ENCODE measurements at places on chromosomes 3 and 15. TPM values are rescaled to one million over a fixed set of nuclear protein-coding genes. Genes with fewer than 3 reads are reported as not detected.

GRCh38 chr3:114892880-114893279 lies 254.2 kb downstream of the ZBTB20 start:
- H3K27me3 ChIP-seq, result no peaks in the 10 kb centered on the region
- H3K27ac ChIP-seq, result no peak overlapping the region
- no peak for DNase-seq
- no peaks in the 10 kb centered on the region for H3K36me3 ChIP-seq

- DNase-seq, result no peak
- H3K27me3 ChIP-seq, result peaks cover 7% of the 10 kb centered on the region
Measured at GRCh38 chr3:10845839-10846656, 30.0 kb downstream of the SLC6A11 start.

DNA sequence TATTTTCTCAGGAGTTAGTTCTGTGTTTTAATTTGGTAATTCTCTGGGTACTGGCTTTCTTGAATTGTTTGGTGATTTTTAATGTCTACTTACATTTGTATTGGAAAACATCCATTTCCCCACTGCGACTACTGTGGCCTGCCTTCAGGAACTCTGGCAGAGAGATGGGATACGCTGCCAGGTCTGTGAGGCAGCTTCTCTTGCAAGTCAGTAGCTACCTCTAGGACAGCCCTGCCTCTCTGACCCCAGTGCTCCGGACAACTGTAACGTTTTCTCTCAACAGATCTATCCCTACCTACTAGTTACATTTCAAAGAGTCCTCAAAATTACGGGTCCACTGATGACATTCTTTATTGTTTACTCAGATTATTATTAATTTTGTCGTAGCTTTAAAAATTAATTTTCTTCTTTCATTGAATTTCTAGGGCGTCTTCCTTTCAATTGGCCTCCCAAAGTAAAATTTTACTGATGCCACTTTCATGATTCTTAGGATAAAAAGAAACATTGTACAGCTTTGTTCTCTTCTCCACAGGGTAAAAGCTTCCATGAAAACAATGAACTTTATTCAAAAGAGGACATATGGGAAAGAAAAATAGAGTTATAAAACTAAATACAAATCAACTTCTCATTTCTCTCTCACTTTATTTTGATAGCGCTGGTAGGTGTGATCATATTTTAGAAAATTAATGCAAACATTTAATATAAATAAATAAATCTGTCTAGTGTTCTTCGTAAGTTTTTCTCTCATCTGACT lies 123.2 kb upstream of the GOLGA8J start:
- H3K27ac ChIP-seq, result no peak overlapping the region
- peaks cover 5% of the 10 kb centered on the region for H3K27me3 ChIP-seq
- DNase-seq, result no peak
- no peak overlapping the region for H3K4me3 ChIP-seq

DNA sequence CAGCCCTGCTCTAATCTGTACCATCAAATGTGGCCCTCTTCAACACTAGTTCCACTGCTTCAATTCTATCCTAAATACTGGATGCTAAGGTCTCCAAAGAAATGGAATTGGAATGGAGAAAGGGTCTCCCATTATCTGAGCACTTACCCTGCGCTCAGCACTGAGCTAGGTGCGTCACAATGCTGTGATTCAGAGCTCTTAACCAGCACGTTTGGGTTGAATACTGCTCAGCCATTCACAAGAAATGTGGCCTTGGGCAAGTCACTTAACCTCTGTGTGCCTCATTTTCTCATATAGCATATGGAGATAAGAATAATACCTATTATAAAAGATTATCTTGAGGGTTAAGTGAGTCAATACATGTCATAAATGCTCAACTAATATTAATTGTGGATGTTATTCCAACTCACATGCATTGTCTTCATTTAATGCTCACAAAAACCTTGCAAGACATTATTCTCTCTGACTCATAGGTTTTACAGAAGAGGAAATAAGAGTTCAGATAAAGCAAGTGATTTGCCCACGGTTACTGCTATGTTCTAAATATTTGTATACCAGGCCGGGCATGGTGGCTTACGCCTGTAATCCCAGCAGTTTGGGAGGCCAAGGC lies 27.4 kb upstream of the SRGAP3 start:
- H3K4me3 ChIP-seq, result no peak overlapping the region
- DNase-seq, result no peak
- H3K4me1 ChIP-seq, result no peaks in the 10 kb centered on the region
- H3K36me3 ChIP-seq, result no peaks in the 10 kb centered on the region
- H3K27me3 ChIP-seq, result no peaks in the 10 kb centered on the region

- peaks cover 3% of the 10 kb centered on the region for H3K27me3 ChIP-seq
- DNase-seq, result no peak
Measured at GRCh38 chr15:90883976-90884718, at the start of gene FES. Gene FES (plus strand): TSS chr15:90884504. CDS start chr15:90885046, 542 bp downstream.

DNA sequence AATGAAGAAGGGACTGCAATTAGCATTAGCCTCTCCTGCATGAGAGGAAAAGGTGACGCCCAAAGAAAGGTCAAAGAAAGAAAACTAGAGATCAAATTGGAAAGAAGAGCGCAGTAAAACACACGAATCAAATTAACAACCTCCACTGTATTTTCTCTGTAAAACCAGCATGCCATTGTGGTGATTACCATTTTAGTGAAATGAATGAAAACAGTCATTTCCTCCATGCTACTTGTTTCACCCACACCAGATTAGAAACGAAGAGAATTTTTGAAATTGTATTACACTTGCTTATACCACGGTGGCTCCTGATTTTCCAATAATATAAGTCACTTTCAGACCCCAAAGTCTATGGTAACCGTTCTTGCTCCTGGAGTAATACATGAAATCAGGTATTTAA lies 71.6 kb downstream of the SUMF1 start:
- peaks cover 7% of the 10 kb centered on the region for H3K4me1 ChIP-seq
- no peaks in the 10 kb centered on the region for H3K27me3 ChIP-seq

DNA sequence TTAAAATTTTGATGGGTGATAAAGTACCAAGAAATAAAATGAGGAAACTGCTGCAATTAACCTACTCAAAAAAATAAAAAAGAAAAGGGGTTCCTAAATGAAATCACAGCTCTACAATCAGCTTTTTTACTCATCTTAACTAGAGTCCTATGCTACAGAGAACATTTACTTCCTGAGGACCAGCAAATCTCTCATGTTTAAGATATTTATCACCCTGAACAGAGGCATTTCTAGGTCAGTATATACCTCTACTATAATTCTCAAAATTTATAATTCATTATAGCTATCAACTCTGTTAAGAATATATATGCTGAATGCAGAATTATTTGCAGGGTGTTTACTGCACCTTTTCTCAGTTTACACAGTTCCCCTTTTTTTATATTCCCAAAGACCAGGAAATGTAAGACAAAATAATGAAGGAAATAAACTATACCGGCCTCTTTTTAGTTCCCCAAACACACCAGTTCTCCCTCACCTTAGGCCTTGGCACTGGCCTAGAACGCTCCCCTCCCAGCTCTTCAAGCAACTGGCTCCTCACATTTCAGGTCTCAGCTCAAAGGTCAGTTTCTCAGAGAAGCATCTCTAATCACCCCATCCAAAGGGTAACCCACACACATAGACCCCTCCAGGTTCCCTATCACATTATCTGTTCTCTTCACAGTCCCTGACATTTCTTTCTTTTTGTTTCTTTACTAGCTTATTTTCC lies 71.1 kb downstream of the LRRFIP2 start:
- H3K4me3 ChIP-seq, result no peak overlapping the region
- H3K36me3 ChIP-seq, result no peaks in the 10 kb centered on the region
- no peak overlapping the region for H3K27ac ChIP-seq
- H3K27me3 ChIP-seq, result no peaks in the 10 kb centered on the region
- no peaks in the 10 kb centered on the region for H3K4me1 ChIP-seq

DNA sequence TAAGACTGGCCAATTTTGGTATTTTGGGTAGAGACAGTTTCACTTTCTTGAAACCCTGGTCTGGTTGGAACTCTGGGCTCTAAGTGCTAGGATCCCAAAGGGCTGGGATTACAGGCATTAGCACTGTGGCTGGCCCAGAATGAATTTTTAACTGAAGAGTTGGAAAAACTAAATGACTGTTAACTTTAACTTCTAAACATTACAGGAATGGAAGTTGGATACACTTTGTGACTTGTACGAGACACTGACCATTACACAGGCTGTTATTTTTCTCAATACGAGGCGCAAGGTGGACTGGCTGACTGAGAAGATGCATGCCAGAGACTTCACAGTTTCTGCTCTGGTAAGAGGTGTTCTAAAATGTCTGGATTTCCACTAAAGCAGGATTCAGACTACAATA lies 3.5 kb downstream of the EIF4A2 start:
- H3K4me3 ChIP-seq, result peak overlapping the region; percentile 92
- peaks cover 37% of the 10 kb centered on the region for H3K4me1 ChIP-seq

- peaks cover 69% of the 10 kb centered on the region for H3K36me3 ChIP-seq
- H3K27ac ChIP-seq, result no peak overlapping the region
- no peak for DNase-seq
Measured at GRCh38 chr15:42955518-42955917, 34.9 kb upstream of the TTBK2 start.

DNA sequence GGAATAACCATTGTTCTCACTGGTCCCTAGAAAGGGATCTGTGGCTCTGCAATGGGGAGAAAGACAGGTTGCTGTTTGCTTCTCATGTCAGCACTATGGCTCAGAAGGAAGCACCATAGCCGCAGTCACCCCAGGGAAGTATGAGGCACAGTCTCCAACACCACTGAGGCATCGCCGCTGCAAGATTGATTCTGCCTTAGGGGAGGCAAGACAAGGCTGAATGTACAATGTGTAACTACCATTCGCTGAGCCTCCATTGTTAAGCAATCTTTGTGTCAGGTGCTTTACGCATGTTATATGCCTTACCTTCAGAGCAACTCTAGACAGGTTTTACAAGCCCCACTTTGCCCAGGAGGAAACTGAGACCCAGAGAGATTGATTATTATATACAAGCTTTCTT lies 100.7 kb upstream of the KCNMB2 start:
- H3K27ac ChIP-seq, result no peak overlapping the region
- H3K4me1 ChIP-seq, result no peaks in the 10 kb centered on the region
- no peaks in the 10 kb centered on the region for H3K27me3 ChIP-seq
- H3K36me3 ChIP-seq, result no peaks in the 10 kb centered on the region
- H3K4me3 ChIP-seq, result no peak overlapping the region

GRCh38 chr3:184058029-184058428 lies 5.2 kb downstream of the HTR3C start:
- H3K36me3 ChIP-seq, result no peaks in the 10 kb centered on the region
- DNase-seq, result no peak
- H3K4me1 ChIP-seq, result no peaks in the 10 kb centered on the region
- H3K27me3 ChIP-seq, result no peaks in the 10 kb centered on the region
- H3K4me3 ChIP-seq, result no peak overlapping the region
- no peak overlapping the region for H3K27ac ChIP-seq

- no peak overlapping the region for H3K27ac ChIP-seq
- H3K27me3 ChIP-seq, result peaks cover 42% of the 10 kb centered on the region
Measured at GRCh38 chr3:46895204-46895660, 17.7 kb downstream of the PTH1R start.

GRCh38 chr3:136385457-136385856 lies 135.3 kb downstream of the PCCB start:
- H3K27ac ChIP-seq, result no peak overlapping the region
- H3K36me3 ChIP-seq, result peaks cover 2% of the 10 kb centered on the region
- H3K4me3 ChIP-seq, result no peak overlapping the region
- peaks cover 4% of the 10 kb centered on the region for H3K4me1 ChIP-seq

- no peaks in the 10 kb centered on the region for H3K4me1 ChIP-seq
- no peaks in the 10 kb centered on the region for H3K36me3 ChIP-seq
- DNase-seq, result no peak
- no peak overlapping the region for H3K27ac ChIP-seq
Measured at GRCh38 chr15:68595761-68596160, 17.0 kb downstream of the CORO2B start.

GRCh38 chr15:100986158-100986896 lies 67.2 kb downstream of the LRRK1 start:
- H3K36me3 ChIP-seq, result no peaks in the 10 kb centered on the region
- no peaks in the 10 kb centered on the region for H3K4me1 ChIP-seq
- H3K27ac ChIP-seq, result no peak overlapping the region
- no peak overlapping the region for H3K4me3 ChIP-seq
- H3K27me3 ChIP-seq, result peaks cover 2% of the 10 kb centered on the region

GRCh38 chr3:139672884-139673283 lies 4.9 kb downstream of the NMNAT3 start:
- peaks cover 15% of the 10 kb centered on the region for H3K4me1 ChIP-seq
- no peak overlapping the region for H3K27ac ChIP-seq
- no peaks in the 10 kb centered on the region for H3K36me3 ChIP-seq
- H3K4me3 ChIP-seq, result no peak overlapping the region
- no peaks in the 10 kb centered on the region for H3K27me3 ChIP-seq

DNA sequence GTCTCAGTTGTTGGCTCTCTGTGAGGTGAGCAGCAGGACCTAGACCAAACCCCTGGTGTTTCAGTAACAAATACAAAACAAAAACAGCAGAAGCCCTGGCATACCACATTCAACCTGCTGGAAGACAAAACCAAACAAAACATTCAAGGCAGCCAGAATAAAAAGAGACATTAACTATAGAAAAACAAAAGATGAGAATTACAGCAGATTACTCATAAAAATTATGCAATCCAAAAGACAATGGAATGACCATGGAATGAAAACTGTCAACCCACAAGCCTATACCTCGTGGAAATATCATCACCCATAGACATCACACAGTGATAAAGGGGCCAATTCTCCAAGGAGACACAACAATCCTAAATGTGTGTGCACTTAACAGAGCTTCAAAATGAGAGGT lies 106.0 kb upstream of the IQSEC1 start:
- DNase-seq, result no peak
- no peak overlapping the region for H3K4me3 ChIP-seq
- no peaks in the 10 kb centered on the region for H3K36me3 ChIP-seq

The SLC22A13 gene
- 0.19 TPM for total RNA-seq

The SELENOK gene
- total RNA-seq, result 153 TPM

The WWTR1 gene
- total RNA-seq, result 0.30 TPM

DNA sequence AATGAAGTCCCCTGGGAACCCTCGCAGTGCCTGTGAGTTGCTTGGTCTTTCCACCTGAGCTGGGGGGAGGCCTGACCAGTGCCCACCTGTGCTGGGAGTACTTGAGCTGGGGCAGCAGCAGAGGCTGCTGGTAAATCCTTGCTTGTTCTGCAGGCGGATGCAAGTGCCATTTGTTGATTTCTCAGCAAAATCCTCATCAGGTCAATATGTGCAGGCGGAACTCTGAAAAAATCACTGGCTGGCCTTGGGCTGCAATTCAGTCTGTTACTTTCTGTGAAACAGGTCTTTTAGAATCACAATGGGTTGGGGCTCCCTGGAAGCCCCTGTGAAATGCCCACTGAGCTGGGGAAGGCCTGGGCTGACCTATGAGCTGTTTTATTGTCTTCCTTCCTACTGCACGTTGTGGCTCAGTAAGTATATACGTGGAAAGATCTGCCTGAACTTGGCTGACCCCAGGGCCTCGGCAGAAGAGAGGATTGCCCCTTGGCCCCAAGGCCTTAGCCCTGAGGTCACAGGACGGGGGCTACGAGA lies 182.0 kb upstream of the RGMA start:
- no peak for DNase-seq
- H3K27me3 ChIP-seq, result no peaks in the 10 kb centered on the region
- H3K27ac ChIP-seq, result no peak overlapping the region
- no peaks in the 10 kb centered on the region for H3K36me3 ChIP-seq
- no peak overlapping the region for H3K4me3 ChIP-seq
- H3K4me1 ChIP-seq, result no peaks in the 10 kb centered on the region

DNA sequence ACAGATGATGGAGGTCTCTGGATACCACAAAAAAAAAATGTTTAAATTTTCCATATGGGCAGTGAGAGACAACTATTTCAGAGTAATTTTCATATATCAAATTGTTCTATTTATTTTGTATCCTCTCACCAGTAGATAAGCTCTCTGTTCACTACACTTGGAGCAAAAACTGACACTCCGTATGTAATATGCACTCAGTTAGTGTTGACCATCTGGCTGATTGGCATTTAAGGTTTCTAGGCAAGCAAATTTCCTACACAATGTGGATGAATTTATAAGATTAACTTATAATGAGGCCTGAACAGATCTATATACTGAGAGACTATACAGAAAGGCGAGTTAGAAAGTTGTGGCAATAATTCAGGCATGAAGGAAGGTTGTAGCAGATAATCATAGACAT lies 836.5 kb upstream of the SEMA6D start:
- H3K4me3 ChIP-seq, result no peak overlapping the region
- no peaks in the 10 kb centered on the region for H3K27me3 ChIP-seq
- no peaks in the 10 kb centered on the region for H3K36me3 ChIP-seq
- DNase-seq, result no peak
